Hippocampal formation (tissue), 2 donors: ENCODE measurements at places on chromosomes 4 and X.

- DNase-seq = no peak
Measured at GRCh38 chr4:40484346-40485090, 145.1 kb downstream of the RBM47 start.

- DNase-seq = no peak
Measured at GRCh38 chr4:118767109-118767508, 68.8 kb downstream of the SEC24D start.

DNA sequence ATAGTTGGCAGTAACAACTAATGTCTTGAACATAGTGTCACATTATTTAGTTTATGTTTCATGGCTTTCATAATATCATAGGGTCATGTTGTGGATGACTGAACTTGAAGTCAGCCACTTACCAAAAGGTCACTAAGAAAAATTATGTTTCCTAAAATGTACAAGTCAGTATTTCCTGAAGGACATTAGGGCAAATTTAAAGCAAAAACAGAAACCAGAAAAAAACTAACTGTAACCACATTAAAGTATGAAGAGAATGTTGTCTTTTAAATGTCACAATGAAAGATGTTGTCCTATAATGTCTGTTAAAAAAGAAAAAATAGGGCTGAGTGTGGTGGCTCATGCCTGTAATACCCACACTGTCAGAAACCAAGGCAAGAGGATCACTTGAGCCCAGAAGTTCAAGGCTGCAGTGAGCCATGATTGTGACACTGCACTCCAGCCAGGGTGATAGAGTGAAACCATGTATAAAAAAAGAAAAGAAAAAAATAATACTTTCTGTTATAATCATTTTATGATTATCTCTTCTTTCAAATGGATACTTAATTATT lies 55.8 kb downstream of the HHIP start:
- no peak for DNase-seq

DNA sequence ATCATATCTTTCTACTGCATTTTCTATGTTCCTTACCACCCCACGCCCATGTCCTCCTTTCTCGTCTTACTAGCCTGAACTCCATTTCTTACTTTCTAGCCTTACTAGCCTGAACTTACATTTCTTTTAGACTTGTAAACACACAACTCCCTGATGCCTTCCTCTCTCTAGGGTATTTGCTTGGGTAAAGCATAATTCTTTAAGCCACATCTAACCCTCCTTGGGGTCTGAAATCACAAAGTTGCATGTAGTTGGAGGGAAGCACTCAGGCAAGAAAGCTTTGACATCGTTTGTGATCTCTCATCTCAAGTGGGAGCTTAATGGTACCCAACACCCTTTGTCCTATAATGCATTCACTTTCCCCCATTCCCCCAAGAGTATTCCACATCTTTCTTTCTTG lies 124.4 kb downstream of the SPOCK3 start:
- no peak for DNase-seq

DNA sequence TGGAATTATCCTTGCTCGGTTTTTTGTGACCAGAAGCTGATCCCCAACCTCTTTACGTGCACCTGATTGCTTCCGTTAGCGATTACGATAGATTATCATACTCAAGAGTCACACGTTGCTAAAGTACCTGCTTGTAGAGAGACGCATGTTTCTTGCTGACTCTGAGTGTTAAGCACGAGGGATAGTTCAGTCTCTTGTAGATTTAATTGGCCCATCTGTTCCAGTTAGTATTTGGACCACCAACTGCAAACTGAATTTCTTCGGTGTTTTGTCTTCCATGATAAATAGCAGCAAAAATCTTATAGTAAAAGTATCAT lies 516 bp upstream of the COX18 start:
- no peak for DNase-seq

DNA sequence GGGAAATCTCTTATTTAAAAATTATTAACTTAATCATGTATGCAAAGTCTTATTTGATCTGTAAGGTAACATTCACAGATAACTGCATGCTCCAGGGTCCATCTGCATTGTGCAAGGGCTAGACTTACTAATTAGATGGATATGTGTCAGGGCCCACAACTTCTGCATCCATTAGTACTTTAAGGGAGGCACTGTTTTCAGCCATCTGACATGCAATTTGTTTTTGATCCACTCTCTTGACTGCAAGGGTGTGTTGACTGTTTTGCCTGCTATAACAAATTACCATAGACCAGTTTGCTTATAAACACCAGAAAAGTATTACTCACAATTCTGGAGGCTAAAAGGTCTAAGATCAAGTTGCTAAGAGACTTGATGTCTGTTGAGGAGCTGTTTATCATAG lies 542.1 kb upstream of the HS3ST1 start:
- no peak for DNase-seq

GRCh38 chrX:39427492-39427891 lies 626.2 kb downstream of the MID1IP1 start:
- no peak for DNase-seq

DNA sequence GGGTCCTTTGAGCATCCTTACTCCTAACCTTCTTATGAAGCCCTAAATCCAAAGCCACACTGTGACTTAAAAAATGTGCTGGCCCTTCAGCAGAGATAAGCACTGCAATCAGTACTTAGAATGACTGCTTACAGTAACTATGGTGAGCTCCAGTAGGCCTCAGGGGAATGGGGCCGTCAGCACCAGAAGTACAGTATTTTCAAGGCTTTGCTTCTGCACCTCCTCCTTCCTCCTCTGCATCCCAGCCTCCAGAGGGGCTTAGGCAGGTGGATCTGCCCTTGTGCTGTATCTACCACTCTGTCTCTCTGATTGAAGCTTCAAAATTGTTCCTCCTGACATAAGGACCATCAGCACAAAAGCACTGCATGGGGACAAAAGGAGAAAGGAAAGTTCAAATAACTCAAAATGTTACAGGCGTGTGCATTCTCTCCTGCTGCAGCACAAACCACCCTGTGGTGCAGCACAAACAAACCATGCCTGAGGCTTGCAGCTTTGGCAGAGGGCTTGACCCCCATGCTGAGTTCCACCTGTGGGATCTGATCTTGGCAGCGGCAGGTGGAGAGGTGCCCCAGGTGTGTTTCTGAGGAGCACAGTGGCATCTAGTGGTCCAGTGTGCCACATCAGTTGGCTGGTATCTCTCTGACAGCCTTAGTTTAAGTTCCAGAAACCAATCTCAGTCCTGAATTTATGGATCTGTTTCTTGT lies 164.7 kb downstream of the SOWAHB start:
- DNase-seq = no peak

DNA sequence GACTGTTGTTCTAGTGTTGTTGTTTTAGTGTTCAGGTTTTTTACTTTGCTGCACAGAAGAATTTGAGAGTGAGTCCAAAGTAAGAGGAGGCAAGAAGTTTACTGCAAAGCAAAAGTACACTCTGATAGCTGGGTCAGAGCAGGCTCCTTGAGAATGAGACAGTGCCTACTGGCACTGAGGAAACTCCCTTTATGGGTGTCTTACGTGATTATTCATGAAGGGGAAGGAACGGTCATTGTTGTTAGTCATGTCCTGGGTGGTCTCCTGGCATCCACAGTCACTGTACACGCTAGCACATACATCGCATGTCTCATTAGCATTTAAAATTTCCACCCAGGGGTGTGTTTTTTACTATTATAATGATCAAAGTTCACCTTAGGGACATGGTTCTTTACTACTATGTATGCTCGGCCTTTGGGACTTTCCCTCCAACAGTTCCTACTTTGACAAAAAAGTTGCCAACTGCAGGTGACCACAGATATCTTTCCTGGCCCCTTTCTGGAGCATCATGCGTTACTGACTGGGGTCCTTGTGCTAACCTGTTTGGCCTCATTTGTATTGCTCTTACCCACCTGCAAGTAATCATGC lies 688.9 kb upstream of the AMOT start:
- no peak for DNase-seq

- no peak for DNase-seq
Measured at GRCh38 chr4:5746829-5747737, 36.1 kb downstream of the EVC start.

DNA sequence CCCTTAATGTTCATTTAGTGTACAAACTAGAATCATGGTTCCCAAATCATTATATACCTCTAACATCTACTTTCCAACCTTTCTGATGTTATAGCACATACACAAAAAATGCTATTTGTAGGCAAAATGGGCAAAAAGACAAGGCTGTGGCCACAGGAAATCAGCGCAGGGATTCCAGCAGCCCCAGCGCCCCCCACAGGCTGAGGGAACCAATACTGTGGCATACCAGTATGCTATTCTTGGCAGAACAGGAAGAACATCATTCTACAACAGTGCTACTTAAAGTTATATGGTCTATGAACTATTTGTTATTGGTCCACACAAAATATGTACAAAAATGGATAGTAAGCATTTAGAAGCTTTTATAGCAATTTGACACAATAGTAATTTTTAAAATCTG lies 25.3 kb downstream of the STEEP1 start:
- no peak for DNase-seq

DNA sequence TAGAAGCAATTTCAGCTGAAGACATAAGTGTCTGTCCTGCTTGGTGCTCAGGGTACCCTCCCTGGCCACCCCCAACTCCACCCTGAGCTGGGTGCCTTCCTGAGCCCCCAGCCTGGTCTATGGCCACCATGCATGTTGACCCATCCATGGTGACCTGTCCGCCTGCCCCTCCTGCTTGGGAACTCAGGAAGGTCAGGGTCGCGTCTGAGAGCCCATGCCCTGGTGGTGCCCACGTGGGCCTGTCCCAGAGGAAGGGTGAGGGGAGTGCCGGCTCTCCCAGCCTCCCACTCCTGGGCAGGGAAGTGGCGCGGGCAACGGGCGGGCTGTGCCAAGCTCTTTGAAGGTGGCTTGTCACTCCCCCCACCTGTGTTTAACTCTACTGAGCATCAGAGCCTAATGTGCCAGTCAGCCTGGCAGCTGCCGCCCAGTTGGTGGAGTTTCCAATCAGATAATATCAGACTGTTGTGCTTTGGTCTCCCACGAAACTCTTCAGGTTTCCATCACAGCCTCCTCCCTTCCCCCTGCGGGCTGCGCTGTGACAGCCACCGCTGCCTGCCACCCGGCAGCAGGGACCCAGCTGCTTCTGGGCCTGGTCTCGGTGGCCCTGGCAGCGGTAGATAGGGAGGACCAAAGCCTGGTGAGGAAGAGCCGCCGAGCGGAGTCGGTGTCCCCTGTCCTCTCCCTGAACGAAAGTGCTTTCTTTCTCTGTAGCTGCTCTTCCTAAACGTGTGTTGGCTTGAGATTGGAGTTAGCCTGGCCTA lies 4.8 kb downstream of the SH3BP2 start:
- no peak for DNase-seq

DNA sequence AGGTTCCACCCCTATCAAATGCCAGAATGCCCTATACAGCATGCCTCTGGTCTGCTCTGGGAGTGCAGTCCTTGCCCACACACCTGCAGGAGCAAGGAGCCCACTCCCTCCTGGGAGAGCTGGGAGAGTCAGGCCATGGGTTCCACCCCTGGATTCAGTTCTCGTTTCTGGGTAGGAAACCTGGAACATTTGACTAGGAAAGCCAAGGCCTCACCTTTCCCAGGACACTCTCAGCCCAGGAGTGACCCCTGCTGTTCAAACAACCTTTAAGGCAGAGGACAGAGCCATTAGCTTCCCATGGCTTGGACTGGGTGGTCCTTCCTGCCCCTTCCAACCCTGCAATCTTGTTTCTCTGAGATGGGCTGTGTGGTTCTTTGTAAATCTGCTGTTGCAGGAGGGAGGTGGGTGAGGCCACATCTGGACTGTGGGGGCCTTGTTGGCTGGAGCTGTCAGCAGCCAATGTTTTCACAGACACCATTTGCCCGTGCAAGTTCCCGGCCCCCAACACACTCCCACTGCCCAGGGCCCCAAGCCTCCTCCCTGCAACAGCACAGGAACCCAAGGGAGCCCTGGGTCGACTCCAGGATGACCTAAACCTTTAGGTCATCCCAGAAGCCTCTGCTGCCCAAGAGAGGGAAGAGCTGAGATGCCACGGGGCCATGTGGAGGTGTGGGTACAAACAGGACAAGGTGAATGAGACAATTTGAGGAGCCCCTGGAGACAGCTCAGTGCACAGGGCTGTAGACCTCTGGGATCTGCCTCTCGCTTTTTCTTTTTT lies 104.4 kb downstream of the PJA1 start:
- DNase-seq = no peak

- no peak for DNase-seq
Measured at GRCh38 chr4:165381821-165382373, 3.1 kb downstream of the CPE start.

DNA sequence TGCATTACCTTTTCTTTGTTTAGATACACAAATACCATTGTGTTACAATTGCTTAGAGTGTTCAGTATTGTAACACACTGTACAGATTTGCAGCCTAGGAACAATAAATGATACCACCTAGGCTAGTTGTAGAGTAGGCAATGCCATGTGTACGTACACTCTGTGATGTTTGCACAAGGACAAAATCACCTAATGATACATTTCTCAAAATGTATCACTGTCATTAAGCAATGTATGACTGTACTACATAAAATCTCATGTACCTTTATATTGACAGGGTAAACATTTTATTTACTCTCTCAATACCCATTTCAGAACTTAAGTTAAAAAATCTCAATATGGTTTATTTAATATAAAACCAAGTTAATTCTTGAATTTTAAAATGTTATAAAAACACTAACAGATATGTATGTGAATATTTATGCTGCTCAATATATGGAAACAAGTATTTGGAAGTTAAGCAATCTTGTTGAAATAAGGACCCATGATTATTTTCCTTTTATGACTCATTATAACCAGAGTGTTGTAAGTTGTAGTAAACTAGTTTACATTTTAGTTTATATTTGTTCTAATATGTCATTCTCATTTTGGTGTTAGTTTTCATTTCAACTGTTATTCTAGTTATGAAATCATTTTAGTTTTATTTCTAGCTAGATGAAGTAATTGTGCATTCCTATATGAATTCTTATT lies 409.2 kb downstream of the TLL1 start:
- no peak for DNase-seq

GRCh38 chr4:129526812-129527211 lies 430.9 kb downstream of the C4orf33 start:
- DNase-seq = no peak

- DNase-seq = no peak
Measured at GRCh38 chrX:19958552-19959486, 32.0 kb downstream of the BCLAF3 start.

GRCh38 chr4:107760281-107760947 lies 40.4 kb upstream of the PAPSS1 start:
- DNase-seq = no peak

DNA sequence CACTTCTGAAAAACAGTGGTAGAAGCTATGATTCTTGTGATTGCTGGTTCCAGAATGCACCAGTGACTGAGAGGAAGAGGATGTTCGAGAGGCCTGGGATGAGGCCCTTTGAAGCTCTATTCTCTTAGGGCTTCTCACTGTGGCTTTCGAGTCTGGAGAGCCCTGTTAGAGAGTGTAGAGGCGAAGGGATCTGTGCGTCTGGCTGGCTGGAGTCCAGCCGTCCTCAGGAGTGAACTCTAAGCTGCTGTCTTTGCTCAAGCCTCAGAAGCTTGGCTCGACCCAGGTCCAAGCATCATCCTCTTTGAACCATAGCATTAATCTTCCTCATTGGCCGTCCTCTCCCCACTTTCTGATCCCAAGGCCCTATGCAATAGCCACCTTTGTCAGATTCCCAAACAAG lies 51.6 kb downstream of the ELF4 start:
- DNase-seq = no peak

DNA sequence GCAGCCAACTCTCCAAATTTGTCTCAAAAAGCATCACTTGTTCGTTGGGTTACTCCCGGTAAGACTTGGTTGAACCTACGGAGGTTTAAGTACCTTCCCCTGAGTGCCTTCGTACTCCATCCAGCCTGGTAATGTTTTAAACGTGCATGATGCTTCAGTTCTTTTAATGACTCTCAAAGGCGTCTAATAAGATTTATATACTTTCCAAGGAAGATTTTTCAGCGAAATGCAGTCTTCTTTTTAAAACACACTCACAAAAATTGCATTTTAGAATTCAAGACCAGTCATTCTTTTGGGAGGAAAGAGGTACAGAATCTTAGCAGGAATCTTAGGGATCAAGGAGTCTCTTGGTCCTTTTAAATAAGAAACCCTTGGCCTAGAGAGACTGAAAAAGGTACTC lies 430 bp upstream of the TRPC3 start:
- no peak for DNase-seq
